ENCODE measurements at places on chromosomes 11 and 22.

GRCh38 chr22:37752189-37753087 lies 55.3 kb upstream of the GCAT start:
- peak; percentile 90 for DNase-seq

- DNase-seq = no peak
These were observed 769.5 kb upstream of the ANO3 start for GRCh38 chr11:25562417-25562816.

DNA sequence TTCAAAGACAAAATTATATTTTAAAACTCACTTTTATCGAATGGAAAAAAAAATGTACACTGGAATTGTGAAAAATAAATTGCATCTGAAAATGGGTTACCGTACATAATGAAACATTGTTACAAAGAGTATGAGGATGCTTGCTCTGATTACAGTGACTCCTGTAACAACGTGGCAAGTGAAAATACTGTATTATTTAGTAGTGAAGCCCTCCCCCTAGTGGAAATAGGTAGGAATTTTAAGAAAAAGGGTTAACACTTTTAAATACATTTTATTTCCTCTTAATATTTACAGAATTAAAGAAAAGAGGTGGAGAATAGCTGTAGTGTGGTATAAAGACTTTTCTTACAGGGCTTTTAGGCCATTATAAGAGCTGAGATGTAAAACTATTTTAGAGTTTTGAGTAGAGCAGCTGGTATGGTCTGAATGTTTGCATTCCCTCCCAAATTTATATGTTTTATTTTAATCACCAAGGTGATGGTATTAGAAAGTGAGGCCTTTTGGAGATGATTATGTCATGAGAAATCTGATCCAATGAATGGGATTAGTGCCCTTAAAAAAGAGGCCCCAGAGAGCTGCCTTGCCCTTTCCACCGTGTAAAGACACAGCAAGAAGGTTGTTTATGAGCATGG lies 25.2 kb downstream of the FAM76B start:
- DNase-seq = peak; percentile 60

DNA sequence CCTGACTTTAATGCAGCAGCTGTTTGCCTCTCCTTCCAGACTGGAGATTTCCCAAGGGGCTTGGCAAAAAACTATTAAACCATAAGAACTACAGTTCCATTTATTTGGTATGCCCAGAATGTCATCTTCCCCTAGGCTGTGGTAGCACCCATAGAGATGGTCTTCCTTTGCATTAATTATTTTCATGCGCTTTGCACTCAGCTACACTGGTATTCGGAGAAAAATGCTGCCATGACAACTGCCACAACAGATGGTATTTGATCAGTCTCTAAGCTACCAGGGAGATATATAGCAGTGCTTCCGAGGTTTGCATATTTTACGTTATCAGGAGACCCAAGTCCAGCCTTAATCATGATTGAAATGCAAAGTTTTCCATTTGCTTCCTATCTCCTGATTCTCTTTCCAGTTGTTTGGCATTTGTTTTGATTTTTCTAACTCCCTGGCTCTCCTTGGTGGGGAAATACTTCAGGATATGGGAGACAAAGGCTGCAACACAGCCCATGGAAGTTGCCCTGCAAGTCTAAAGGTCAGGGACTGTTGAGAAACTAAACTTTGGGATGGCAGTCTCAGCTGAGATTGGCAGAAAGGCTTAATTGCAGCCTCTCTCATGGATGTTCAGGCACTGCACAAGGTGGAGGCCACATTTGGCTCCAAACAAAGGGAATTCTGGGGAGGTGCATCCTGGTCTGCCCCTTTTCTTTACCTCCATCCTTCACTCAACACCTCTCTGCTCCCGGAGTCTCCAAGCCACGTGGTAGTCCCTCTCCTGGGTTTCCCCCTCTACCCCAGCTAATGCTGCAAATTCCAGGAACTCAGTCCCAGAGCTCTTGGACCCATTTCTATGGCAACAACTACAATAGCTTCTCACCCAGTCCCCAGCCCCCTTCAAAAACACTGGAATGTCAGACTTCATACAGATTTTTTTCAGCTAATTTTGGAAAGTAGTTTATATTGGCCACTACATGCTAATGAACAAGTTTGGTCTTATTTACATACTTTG lies 151.8 kb downstream of the NAV2 start:
- DNase-seq = no peak

GRCh38 chr11:32115446-32115845 lies 24.6 kb downstream of the RCN1 start:
- DNase-seq = no peak

GRCh38 chr11:33116535-33116934 lies 44.7 kb downstream of the CSTF3 start:
- DNase-seq = peak; percentile 15

GRCh38 chr11:77063861-77064260 lies 2.9 kb upstream of the CAPN5 start:
- DNase-seq = no peak

- DNase-seq = no peak
These were observed 409.2 kb upstream of the LRRC4C start for GRCh38 chr11:41868606-41869005.

GRCh38 chr22:32050678-32051515 lies 7.8 kb downstream of the SLC5A1 start:
- peak; percentile 96 for DNase-seq

GRCh38 chr11:57323167-57323854 lies 1.4 kb downstream of the TNKS1BP1 start:
- DNase-seq = peak; percentile 55

DNA sequence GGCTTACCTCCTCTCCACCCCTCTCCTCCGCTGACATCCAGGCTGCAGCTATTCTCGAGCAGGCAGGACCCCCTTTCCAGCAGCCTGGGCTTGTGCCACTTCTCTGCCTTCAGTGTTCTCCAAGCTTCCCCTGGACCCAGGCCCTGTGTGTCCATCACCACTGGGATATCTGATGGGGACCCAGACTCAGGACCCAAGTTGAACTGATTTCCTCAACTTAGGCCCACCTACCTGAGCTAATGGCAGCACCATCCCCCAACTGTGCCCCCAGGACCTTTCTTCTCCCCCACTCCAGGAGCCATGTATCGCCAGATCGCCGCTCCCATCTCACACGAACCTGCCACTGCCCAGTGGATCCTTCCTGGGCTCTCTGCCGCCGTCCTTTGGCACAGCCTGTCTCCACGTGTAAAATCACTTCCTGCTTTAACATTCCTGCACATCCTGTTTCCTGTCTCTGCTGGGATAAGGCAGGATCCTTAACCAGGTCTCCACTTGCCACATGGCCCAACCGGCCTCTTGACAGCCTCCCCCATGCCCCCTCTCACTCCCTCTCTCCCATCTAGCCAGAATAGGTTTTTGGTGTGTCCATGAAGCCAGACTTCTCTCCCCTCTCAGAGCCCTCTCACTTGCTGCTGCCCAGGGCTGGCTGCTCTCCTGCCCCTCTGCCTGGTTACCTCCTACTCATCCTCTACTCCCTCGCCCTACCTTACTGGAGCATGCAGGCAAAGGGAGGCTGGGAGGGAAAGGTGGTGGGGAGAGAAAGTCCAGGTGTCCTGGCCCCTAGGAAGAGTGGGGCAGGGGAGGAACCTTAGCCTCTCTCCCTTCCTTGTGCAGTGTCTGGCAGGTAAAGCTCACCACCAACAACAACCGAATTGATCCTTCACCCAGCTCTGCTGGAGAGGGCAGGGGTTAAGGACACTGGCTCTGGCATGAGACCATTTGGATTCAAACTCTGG lies 9.4 kb downstream of the SPATA19 start:
- no peak for DNase-seq

DNA sequence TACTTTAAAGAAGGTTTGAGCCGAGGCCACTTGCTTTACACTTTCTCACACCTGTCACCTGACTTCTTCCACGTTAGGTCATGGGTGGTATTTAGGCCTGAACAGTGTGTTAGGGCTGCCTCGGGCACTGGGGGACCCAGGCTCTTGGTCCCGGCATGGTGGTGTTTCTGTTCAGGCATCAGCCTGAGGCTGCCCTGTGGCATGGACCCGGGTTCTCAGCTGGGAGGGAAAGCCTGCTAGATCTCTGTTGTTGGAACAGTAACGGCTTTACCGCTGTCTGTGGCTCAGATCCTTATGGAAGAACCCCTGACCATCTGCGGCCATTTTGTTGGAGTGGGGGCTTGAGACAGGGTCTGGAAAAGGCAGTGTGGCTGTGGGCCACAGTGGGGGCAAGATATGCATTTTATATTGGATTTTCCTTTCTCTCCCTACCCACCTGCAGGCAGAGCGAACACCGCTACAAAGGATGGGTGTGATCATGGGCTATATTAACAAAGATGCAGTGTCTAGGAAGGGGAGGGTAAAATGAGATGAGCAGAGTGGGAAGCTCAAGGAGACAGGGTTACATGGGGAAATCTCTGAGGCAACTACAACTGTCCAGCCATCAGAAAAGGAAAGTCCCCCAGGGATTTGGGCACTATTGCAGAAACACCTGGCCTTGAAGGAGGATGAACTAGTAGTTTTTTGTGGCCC lies 1.6 kb upstream of the KCNJ11 start:
- no peak for DNase-seq

DNA sequence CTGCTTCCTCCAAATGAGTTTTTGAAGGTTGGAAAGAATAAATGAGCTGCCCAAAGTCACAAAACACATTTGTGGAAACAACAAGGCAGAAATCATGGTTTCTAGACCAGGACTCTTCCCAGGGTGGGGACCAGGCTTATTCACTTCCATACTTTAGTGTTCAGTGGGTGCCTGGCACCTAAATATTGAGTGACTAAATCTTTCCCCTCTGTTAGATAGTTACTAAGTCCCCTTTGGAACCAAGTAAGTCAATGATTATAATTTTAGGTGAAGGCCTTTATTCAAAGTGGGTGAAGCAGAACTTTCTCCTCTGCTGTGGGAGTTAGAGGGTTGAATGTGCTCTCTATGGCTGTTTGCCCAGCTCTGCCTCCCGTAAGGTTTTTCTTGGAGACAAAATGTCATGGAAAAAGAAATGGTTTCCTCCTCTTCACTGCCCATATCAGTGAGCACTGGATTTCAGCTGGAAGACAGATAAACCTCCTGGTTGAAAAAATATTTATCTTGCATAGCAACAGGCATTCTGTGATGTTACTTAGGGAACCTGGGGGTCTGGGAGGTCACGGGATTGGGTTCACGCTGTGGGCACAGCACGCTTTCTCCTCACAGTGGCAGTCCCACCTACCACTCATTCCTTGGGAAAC lies 117.8 kb downstream of the CCDC81 start:
- DNase-seq = no peak

GRCh38 chr22:23520863-23521440 lies 59.1 kb downstream of the IGLL1 start:
- DNase-seq = peak; percentile 38

DNA sequence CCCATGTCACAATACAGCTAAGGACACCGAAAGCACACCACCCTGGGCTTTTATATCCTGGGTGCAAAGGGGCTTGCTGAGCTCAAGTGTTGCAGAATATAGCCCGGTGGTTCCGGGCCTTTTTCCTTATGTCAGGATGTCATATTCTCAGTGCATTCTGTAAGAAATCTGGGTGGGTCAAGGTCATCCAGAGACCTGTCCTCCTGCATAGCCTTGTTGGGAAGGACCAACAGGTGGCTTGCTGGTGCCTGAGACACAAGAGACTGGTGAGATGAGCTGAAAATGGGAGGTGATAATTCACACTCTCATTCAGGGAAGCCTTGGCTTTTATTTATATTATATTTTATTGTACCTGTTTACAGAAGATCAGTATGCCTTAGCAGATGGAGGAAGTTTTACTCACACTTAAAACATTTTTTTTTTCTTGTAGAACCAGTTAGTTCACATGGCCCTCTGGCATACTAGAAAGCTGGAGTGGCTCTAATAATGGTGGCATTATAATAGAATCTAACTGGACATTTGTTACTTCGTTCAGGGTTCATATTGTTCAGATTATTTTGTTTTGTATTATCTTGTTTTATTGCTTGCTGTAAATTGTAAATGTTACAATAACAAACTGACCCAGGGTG lies 14.6 kb upstream of the TMEM123 start:
- no peak for DNase-seq

- no peak for DNase-seq
These were observed 72.1 kb downstream of the ELFN2 start for GRCh38 chr22:37355174-37355573.

DNA sequence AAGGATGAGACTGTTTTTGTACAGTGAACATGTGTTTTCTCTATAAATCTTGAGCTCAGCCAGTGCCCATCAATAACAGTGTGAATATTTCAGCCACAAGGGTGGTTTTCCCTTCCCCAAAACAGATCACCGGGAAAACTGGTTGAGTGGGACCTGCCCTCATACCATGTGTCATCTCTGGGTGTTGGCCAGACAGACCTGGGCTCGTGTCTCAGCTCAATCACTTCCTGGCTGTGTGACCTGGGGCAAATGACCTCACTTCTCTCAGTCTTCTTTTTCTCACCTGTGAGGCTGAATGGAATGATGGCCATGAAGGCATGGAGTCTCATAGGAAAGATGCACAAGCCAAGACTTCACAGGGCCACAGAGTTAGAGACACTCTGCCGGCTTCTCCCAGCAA lies 74.7 kb downstream of the COMMD9 start:
- DNase-seq = no peak

GRCh38 chr11:105867742-105868141 lies 154.3 kb downstream of the MSANTD4 start:
- peak; percentile 20 for DNase-seq

- no peak for DNase-seq
These were observed 33.7 kb downstream of the CTTN start for GRCh38 chr11:70432065-70432464.

GRCh38 chr11:65298131-65298535 lies 16.5 kb upstream of the CDC42EP2 start:
- DNase-seq = no peak

DNA sequence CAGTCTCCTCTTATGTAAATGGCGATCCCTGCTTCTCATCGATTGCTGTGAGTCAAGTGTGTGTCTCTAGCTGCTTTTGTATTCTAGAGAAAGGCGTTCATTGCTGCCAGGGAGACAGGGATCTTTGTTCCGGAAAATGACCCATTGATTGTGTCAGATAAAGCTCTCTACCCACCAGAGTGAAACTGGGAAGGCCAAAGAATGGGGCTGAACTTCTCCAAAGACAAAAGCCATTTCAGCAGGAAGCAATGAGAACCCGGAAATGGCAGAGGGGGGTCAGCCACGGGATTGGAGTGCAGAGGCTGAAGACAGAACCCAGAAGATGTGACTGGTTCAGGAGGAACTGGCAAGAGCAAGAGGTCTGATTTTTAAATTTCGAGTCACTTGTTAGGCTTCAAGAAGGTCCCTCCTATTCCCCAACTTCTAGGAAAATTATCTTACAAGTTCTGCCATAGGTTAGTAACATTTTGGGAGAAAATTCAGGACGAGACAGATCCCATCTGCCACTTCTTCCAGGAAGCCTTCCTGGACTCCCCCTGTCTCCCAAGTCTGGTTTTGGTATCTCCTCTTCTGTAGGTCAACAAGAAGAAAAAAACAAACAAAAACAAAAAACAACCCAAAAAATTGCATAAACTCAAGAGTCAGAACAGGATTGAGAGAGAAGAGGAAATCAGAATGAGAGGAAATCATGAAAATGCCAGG lies 110.6 kb downstream of the NECTIN1 start:
- no peak for DNase-seq

DNA sequence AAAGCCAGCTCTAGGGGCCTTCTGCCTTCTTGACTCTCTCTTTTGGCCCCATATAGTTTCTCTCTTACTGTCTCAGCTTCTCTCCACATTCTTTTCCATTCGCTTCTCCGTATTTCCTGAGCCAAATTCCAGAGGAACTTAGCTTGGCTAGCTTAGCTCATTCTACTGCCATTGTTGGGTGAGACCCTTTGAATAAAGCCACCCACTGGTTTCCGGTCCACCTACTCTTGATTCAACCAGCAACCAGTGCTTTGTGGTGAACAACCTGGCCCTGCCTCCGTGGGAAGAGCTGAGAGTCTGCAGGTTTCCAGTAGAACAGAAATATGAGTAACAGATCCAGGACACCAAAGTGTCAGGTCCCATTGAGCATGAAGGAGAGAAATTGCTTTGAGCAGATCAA lies 81.3 kb upstream of the ARHGAP20 start:
- no peak for DNase-seq

Measured in iris pigment epithelial cell (primary cell).